ENCODE measurements at places on chromosomes 4 and X. TPM values are rescaled to one million over a fixed set of nuclear protein-coding genes. Genes with fewer than 3 reads are reported as not detected.

DNA sequence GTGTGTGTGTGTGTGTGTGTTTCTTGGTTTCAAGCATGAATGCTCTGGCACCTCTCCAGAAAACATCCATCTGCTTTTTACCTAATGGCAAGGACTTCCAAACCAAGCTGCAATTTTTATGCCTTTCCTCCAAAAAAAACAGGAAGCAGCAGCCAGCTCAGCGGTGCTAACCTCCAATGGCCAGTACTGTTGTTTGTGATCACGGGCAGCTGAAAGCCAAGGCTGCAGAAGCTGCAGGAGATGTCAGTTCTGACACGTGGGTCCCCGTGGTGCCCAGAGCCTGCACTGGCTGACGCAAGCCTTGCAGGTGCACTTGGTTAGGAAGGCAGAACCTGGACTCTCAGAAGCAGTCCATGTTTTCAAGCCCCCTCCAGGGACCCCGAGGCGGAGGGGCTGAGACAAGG lies 313.6 kb upstream of the DDX53 start:
- peak; percentile 33 for DNase-seq

DNA sequence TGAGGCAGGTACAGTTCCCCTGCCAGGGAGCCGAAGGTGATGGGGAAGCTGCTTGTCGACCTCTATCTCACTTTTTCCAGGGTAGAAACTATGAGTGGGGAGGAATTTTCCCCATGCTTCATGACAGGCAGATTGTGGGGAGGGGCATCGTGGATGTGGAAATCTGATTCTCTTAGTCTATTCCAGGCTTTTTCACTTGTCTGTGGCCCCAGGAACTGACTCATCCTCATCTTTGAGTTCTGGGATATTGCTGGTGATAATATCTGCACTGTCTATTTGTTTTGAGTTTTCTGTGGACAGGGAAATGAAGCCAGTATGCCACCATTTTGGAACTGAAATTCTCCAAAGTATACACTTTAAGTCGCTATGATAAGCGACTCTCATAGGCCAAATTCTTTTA lies 7.6 kb upstream of the TLR2 start:
- DNase-seq: no peak

DNA sequence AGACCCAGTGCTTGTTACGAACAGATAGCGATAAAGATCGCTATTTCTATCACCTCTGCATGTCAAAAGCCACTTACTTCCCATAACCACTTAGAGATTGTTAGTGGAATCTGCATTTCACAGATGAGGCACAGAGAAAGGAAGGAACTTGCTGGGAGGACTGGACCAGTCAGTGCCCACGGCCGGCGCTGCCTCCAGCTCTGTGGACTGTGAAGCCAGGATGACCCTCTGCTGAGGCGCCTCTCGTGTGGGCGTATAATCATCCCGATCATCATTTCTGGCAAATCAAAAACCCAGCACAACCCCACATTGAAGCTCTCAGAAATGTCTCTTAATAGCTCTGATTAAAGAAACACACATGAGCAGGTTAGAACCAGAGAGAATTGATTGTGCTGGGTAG lies 61.5 kb upstream of the ADRA2C start:
- DNase-seq: no peak

DNA sequence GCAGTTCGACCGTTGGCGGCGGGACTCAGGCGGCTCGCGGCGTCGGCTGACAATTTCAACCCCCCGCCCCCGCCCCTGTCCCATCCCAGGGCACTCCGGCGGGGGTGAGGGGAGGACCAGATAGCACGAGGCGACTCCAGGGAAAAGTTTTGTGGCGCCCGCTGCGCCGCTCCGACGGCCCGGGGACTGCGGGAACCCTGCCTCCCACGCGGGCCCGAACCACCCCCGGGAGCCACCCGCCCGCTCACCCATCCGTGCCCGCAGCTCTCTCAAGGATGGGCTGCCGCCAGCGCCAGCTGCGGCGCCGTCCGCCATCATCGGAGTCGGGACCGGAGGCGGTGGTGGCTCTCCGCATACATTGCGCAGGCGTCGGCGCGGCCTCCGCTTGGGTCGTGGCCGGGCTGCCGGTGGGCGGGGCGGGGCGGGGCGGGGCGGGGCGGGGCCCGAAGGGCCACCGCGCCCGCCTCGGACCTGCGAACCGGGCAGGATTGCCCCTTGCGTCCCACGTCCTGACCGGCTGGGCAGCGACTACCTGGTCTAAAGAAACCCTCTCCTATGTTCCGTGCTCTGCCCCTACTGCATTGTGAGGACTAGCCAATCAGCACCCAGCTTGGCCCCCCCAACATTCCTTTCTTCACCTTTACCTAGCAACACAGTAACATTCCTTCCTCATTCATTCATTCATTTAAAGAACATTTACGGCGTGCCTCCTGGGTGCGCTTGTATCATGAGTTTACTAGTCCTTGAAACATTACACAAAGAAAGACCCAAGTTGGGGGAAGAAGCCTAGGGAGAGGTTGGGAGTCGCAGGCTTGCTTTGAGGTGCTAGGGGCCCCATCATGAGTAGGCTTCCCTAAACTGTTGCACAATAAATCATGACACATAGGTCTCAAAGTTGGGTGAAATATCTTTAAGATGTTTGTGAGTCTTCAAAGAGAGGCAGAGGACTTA lies at the start of gene MAP7D3:
MAP7D3 (minus strand) TSS at position 360 of the 951 bp plus-strand sequence; CDS start at position 318, 42 bp downstream.
- peak; percentile 67 for DNase-seq

DNA sequence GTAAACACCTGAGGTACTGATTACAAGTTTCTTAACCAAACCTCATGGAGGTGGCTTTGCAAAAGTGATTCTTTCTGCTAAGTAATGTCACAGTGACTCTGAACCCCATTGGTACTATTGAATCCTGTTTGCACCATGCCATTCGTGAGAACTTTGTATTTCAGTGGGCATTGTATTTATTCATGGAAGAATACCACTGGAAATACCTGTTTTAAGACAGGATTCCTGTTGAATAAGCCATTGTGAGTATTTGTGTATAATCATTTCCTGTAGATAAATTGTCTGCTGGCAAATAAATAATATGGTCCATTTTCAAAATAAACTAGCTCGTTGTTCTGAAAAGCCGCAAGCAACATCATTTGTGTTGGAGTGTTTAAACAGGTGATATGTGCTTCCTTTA lies 136.4 kb upstream of the GUCY1A1 start:
- no peak for DNase-seq

DNA sequence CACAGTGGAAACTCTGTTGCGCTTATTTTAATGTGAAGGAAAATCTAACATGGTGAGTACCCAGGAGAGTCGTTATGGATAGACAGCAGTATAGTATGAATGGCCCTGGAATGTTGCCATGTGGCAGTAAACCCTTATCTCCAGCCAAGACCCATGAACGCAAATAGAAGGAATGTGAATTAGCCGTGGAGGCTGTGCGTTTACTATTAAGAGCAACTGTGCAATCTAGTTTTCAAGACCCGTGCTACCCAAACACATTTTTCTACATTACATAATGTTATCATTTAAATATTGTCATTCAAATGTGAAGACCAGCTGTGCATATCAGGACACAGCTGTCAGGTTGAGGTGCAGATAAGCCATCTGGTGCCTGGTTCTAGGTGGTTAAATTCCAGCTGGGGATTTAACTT lies 13.3 kb upstream of the AGA start:
- peak; percentile 62 for DNase-seq

DNA sequence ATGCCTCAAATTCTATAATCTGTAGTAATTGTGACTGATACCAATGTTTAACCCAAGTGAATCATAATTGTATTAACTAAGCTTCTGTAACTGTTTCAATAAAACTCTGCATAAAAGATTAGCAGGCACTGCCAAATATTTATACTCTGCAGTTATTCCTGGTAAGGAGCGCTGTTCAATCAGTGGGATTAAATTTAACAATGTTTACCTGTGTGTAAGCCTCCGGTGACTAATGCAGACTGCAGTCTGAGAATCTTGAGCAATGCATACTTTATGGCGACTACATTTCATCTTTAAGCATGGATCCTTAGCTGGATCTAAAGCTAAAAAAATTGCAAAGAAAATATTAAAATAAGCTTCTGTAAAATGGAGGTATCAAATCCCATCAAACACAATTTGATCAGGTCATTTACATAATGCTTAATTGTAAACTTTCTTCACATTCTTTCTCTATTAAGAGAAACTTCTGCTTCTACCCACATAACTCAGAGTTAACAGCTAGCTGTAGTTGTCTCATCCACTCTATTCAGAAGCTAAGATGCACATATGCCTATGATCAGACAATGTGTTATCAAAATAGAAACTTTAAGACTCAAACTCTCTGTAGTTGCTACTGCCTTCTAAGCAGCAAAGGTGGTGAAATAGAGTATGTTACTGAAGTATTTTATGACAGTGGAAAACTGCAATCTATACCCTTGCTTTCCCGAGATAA lies 234.0 kb downstream of the SPOCK3 start:
- no peak for DNase-seq

DNA sequence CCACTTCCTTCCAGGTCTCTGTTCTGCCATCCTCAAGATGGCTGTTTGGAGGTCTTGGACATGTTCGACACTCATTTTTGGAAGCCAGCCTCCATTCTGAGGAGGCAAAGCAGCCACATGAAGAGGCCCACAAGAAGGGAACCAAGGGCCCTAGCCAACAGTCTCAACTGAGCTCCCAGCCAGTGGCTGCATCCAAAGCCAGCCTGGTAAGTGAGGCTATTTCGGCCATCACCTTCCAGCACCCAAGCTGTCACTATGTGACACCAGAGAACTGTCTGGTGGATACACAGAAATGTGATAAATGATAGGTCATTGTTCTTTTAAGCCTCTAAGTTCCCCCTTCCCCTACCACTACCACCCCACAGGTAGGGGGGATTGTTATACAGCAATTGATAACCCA lies 127.2 kb downstream of the NPNT start:
- DNase-seq: no peak

DNA sequence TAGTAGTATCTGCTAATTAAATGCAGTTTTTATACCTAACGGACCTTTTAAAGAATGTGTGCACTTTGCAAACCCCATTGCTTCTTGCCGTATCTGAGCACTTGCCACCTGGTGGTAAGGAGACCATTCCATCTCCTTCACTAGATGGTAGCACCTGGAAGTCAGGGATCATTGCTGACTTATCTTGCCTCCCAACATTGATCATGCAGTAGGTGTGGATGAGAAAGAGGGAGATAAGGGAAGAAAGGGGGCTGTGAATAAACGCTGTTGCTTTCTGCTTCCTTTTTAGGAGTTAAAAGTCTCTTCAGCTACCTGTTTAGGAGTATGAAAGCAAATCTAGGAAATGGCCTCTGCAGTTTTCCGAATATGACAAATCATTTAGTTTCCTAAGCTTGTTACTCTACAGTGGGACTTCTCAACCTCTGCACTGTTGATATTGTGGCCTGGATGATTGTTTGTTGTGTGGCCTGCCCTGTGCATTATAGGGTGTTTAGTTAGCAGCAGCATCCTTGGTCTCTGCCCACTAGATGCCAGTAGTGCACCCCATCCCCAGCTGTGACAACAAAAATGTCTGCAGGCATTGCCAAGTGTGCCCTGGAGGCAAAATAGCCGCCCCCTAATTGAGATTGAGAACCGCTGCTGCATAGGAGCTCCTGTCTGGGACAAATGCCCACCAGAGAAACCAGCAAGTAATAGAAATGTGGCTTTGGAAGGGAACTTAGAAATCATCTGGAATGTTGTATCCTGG lies 38.8 kb downstream of the GAB1 start:
- DNase-seq: no peak

- no peak for DNase-seq
These were observed 18.4 kb downstream of the EFNB1 start for GRCh38 chrX:68847172-68847571.

GRCh38 chrX:104842646-104843045 lies 276.6 kb downstream of the IL1RAPL2 start:
- no peak for DNase-seq

- no peak for DNase-seq
These were observed 34.6 kb downstream of the NBDY start for GRCh38 chrX:56763556-56764152.

GRCh38 chr4:133565379-133565778 lies 416.3 kb downstream of the PCDH10 start:
- peak; percentile 43 for DNase-seq

GRCh38 chr4:152983774-152984411 lies 47.8 kb downstream of the FHDC1 start:
- no peak for DNase-seq

DNA sequence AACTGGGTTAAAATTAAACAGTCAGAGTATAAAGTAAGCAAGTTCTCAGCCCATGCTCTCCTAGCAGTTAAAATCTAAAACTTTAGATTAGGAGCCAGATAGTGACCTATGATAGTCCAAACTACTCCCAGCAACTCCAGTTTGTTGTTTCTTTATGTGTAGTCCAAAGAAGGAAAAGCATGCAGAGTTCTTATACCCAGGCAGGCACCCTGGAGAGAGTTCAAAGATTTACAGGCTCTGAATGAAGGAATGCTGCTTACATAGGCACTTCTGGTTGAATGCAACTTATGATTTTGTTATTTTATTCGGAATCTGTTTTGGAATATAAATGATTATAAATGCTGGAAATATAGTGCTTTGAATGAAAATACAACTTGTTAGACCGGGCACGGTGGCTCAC lies 67.2 kb downstream of the GPAT3 start:
- DNase-seq: no peak

- DNase-seq: no peak
These were observed 19.8 kb upstream of the PASD1 start for GRCh38 chrX:151543706-151544105.

- DNase-seq: no peak
These were observed 20.6 kb upstream of the INPP4B start for GRCh38 chr4:142866685-142867084.

DNA sequence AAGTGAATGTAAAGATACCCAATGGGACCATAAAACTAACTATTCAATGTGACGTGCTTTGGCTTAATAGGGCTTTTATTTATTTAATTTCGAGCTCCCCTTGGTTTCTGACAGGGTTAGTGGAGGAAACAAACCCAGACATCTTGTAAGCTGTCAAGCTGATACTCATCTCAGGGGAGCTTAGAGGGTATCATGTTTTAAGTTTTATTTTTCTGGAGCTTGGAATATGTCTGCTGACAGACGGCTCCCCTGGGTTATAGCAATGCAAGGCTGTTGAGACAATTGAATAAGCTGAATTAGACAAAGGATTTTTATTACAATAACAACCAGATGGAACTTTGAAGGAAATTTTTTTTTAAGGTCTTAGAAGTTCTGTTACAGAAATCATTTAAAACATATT lies 456.5 kb downstream of the IL1RAPL1 start:
- peak; percentile 76 for DNase-seq

DNA sequence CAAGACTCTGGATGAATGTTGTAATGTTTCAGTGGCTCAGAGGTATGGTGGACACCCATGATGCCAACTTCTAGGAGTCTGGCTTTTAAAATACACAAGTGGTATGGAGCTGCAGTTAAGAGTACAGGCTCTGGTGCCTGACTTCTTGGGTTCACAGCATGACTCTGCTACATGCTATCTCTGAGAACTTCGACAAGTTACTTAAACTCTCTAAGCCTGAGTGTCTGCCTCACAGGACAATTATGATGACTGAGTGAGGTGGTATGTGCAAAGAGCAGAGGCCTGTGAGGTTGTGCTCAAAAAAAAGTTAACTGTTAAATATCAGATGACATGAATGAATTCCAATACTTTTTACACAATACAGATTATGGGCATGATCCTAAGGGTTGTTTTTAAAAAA lies 90.9 kb upstream of the SRD5A3 start:
- DNase-seq: no peak

Gene CITED1
- 17.4 TPM for polyA plus RNA-seq

Gene VEGFC
- polyA plus RNA-seq: 7.7 TPM

Gene CXorf66
- not detected for polyA plus RNA-seq

Gene RAB41
- polyA plus RNA-seq: 0.42 TPM

Gene AKAP17A
- 25.8 TPM for polyA plus RNA-seq

Gene ANKRD17
- polyA plus RNA-seq: 56.6 TPM

Gene GABRG1
- not detected for polyA plus RNA-seq

Gene HSFX2
- polyA plus RNA-seq: 1.0 TPM

Gene GCNA
- 3.6 TPM for polyA plus RNA-seq

Gene PF4V1
- polyA plus RNA-seq: not detected

Gene OTC
- polyA plus RNA-seq: not detected
